H4 (cell line): ENCODE measurements at places on chromosomes 5 and 9. TPM values are rescaled to one million over a fixed set of nuclear protein-coding genes. Genes with fewer than 3 reads are reported as not detected.

GRCh38 chr9:16813838-16814237 lies 56.6 kb downstream of the BNC2 start:
- no peak for DNase-seq

- DNase-seq: no peak
Observed at GRCh38 chr5:84411832-84412605, 27.3 kb upstream of the EDIL3 start.

GRCh38 chr9:137876269-137876668 lies 1.3 kb upstream of the CACNA1B start:
- no peak for DNase-seq

DNA sequence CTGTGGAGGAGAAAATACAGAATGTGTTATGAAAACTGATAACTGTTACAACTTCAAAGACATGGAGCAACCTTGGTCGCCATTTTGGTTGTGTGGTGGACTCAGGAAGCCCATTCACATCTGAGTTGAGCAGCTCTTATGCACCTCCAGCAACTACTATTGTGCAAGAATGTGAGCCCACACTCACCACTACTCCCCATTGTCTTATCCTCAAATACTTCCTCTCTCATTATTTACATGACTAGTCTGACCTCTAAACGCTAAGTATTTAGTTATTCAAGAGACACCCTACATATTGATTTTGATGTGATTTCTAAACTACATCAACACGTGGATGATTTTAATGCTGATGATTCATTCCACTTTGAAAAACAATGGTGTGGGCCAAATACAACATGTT lies 516.6 kb upstream of the CLINT1 start:
- DNase-seq: no peak

The PRUNE2 gene
- 3.8 and 3.9 TPM in 2 replicates for total RNA-seq

DNA sequence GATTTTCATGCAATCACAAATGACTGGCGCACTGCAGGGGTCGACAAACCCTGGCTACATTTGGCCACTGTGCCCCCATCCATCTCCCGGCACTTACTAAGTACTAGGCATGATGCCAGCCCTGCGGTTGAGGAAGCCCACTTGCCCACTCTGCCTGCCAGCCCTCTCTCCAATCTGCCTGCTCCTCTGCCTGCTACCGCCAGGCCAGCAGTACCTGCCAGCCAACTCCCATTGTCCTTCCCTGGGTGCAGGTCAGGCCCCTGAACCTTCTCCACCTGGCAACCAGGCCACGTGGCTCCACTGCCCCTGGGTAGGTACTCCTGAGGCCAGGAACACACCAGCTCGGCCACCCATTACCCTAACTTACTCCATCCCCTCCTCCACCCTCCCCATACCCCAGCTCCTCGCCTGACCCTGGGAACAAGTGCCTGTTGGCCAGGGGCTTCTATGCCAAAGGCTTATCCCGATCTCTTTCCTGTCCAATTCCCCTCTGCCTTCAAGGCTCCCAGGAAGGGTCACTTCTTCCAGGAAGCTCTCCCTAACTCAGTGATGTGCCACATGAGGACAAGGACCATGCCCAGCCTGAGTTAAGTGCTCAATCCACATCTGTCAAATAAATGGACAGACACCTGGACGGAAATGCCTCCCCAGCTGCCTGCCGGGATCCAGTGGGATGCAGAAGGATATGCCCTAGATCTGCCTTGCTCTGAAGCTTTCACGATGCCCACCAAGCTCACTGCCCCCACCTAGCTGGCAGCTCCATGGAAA lies 6.6 kb downstream of the EEIG1 start:
- DNase-seq: no peak

DNA sequence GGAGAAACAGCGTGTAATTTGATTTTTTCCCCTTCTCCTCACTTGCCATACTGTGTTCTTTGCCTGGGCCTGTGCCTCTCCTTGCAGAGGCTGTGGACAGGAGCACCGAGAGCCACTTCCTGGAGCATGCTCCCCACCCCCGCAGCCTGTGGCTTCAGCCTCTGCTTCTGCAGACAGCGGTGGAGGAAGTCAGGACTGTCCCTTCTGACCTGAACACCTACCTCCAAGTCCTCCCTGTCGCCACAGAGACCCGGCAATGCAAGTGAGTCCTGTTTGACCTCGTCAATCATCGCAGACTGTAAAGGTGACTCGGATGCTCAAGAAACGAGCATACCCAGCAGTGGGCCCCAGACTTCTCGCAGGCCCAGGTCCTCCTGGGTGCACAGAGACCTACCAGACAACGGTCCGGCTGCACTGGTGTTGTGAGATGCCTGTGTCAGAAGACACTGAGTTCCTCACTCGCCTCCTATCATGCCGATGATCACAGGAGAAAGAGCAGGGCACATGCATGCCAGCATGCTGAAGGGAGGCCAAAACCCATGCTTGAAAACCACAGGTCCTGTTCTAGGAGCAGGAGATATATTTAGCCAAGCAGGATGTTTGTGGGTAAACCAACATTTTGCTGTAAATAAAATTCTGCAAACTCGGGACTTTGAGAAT lies 198.8 kb downstream of the AUH start:
- peak; percentile 73 for DNase-seq

- DNase-seq: no peak
Observed at GRCh38 chr5:145203193-145203592, 631.9 kb downstream of the PRELID2 start.

The GFPT2 gene
- total RNA-seq: 16.4 and 18.8 TPM in 2 replicates

DNA sequence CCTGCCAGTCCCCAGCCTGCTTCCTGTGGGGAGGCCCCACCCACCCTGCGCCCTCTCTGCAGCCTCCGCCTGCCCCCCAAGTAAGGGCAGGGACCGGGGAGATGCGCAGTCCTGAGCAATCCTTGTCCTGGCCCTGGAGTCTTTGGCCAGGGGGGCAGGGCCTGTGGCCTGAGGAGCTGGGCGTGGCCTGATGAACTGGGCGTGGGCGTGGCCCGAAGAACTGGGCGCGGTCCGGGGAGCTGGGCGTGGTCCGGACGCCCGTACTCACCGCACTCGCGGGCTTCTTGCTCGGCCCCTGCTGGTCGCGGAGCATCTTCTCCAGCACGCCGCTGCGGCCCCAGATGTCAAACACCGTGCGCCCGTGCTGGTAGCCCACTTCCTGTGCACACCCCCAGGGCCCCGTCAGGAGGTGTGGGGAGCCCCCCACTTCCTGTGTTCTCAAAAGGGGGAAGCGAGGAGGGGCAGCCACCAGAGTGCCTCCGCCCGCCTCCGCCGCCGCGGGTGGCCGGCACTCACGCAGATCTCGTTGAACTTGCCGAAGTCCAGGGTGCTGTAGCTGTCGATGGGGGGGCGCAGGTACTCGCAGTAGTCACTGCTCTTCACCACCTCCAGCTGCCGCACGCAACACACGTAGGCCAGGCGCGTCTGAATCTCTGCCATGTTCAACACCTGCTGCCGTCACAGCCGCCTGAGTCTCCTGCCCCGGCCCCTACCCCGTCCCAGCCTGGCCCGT lies 2.7 kb upstream of the NSMF start:
- DNase-seq: no peak

DNA sequence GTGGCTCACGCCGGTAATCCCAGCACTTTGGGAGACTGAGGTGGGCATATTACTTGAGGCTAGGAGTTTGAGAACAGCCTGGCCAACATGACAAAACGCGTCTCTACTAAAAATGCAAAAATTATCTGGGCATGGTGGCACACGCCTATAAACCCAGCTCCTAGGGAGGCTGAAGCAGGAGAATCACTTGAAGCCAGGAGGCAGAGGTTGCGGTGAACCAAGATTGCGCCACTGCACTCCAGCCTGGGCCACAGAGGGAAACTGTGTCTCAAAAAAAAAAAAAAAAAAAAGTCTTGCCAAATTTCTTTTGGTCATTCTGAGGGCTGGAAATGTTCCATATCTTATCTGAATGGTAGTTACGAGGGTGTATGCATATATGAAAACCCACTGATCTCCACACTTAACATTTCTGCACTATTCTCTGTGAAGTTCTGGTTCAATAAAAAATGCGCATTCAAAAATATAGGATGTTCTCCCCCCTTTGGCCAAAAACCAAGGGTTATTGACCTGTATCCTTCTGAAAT lies 13.5 kb upstream of the NIPAL4 start:
- no peak for DNase-seq

- no peak for DNase-seq
Observed at GRCh38 chr5:132830436-132831094, at the start of gene SHROOM1. TSS of gene SHROOM1 (minus strand) at chr5:132830647. CDS start at chr5:132826140, 4,507 bp downstream.
